ENCODE measurements at places on chromosomes 4 and X.

- no peak for DNase-seq
These were observed 200.2 kb downstream of the HS3ST1 start for GRCh38 chr4:11228530-11228929.

DNA sequence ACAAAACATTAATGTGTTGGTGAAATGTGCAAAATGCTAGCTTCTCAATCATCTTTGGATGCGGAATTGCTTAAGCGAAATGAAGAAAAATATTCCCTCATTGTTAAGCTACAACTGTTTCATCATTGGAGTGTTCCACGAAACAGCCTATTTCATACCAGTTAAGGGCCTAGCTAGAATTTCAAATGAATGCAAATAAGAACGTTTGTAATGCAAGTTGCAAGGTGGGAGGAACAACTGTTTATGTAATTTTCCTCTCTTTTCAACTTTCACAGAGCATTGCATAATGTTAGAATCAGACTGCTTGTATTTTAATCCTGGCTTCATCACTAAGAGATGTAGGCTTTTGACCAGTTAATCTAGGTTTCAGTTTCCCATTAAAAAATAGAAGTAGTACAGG is 480.1 kb downstream of the IL1RAPL1 start:
- DNase-seq: no peak

- DNase-seq: no peak
These were observed 217.0 kb upstream of the CASK start for GRCh38 chrX:42140320-42140719.

GRCh38 chrX:115940888-115941332 is 229.6 kb upstream of the AGTR2 start:
- DNase-seq: no peak

DNA sequence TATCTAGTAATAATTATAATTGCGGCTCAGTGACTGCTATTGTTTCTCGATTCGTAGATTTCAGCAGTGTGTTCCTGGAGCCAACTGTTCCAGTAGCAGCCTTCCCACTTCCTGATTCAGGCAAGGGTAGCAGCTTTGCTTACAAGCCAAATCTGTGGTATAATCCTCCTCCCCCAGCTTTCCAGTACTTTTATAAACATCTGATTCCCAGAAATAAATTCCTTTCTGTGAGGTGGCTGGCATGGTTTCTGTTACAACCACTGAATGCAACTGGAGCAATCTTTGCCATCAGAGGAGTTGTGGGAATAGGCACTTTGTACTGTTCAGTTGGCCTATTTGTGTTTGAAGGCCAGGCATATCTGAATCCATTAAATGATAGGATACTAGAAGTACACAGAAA is 80.0 kb downstream of the GLRA3 start:
- DNase-seq: no peak

DNA sequence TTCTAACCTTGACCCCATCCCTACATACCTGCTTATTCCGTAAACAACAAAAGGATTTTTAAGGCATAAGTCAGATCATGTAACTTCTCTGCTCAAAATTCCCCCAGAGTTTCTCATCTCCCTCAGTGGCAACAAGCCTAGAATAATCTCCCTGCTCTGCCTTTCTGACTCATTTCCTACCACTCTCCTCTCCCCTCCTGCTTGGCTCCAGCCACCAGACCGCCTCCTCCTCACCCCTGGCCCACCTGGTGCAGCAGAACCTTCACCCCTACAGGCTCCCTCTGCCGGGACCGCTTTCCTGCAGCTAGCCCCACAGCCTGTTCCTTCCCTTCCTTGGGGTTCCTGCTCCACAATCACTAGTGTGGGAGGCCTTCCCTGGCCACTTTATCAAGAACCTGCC is 32.1 kb downstream of the TSPAN5 start:
- no peak for DNase-seq

GRCh38 chr4:182898479-182898799 is 18.7 kb downstream of the DCTD start:
- no peak for DNase-seq
